ENCODE measurements at places on chromosomes 6 and 20.
A peak's percentile ranks its signal among the peaks of the same experiment; 100 is the strongest.

DNA sequence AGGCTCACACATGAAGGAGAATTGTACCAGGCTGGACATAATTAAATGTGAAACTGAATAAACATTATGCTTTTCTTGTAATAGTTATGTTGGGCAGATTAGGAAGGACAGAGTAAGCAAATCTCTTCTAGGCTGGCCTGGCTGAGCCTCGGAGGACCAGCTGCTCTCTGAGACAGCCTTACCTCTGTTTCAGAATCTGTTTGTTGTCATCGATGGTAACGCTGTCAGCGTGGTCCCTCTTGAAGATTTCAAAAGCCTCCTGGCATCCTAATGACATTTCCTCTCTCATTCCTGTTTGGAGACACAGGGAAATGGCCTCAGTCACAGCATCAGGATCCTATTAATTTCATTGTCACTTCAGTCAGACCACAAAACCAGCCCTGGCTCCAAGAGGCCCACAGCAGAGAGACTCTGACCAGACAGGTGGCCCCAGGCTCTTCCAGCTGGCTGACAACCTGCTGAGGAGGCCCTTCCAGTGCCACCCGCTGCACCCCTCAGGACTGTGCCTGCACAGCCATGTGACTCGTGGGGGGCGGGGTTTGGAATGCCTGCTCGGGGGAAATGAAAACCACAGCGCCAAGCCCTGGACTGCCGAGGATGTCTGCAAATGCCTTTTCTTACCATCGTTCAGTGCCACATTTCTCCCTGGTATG is 108.5 kb upstream of the KCNK16 start:
- no peak for DNase-seq

DNA sequence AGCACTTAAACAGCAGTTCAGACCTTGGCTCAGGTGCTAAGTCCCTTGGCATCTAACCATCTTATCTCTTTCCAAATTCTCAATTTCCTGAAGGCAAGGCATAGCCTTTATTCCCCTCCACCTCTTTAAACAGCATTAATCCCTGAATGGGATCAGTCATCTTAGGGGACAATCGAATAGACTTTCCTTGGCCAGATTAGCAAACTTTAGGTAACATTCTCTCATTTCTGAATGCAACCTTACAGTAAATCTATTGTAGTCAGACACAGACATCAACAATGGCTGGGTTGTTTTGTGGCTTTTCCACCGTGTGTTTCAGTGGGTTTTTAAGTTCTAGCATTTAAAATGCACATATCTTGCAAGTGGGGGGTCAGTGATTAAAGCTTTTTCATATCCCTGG is 56.8 kb downstream of the ATP9A start:
- no peak for DNase-seq

- no peak for DNase-seq
Observed at GRCh38 chr6:33277663-33278391, 904 bp downstream of the B3GALT4 start.

- DNase-seq: no peak
Observed at GRCh38 chr20:22931653-22932608, 103.2 kb upstream of the SSTR4 start.

DNA sequence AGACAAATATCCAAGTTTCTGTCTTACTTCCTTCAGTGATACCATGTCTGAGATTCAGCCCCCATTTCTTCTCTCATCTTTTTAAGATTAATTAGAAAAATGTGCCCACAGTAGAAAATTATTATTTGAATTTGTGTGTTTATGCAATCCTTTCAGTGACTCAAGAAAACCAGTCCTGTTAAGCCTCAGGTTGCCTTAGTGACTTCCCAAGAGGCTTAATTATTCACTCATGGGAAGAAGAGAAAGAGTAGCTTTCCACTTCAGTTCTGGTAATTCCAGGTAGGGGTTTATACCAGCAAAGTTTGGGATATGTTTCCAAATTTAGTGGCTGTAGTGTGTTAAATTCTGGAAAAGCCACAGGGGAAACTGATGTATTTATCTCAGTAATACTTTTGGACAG is 149.1 kb downstream of the RIMS1 start:
- DNase-seq: no peak

DNA sequence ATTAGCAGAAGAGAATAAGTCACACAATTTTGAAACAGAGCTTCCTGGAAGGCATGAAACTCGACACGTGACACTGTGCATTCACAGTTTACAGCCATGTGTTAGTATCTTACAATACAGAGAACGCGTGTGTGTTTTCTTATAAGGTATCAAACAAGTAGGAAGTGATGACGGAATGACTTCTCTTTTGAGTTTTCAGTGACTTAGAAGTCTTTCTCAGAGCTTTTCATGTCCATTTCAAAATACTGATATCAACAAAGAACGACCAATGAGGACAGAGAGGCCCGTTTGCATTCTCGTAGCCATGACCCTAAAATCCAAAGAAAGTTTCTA is 36.6 kb upstream of the DUSP22 start:
- DNase-seq: no peak

DNA sequence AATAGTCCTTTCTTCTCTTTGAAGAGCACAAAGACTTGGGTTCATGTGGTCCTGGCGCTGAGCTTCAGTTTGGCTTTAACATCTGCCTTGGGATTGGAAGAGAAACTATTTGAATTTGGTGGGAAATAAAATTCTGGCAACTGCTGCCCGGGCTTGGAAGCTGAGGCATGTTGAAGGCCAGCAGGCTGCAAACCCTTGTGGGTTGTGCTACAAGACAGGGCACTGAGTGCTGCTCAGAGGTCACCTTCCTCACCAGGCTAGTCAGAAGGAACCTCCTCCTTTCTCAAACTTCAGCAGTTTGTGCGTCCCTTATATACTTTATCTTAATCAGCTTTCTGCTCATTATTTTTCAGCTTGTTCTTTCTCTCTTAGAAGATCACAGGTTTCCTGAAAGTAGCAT is 238.4 kb upstream of the TBX18 start:
- DNase-seq: no peak

- DNase-seq: no peak
Observed at GRCh38 chr20:41168281-41169161, 31.2 kb downstream of the PLCG1 start.

GRCh38 chr20:50909413-50909812 is 21.8 kb downstream of the ADNP start:
- no peak for DNase-seq

- DNase-seq: no peak
Observed at GRCh38 chr6:157769776-157770426, 53.1 kb upstream of the SNX9 start.

DNA sequence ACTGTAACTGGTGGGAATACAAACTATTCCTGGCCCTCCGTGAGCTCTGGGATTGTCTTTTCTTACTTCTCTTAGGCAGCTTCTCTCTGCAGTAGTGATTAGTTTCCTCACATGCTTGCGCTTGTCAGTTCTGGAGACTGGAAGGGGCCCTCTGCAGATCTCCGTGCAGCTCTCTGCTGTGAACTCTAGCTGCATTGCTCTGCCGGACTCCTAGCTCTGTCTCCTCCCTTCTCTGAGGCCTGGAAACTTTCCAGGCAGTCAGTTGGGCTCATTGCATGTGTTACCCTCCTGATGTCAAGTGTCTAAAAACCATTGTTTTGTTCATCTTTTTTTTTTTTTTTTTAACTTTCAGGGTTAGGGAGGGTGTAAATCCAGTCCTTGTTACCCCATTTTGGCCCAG is 102.3 kb downstream of the CTNNBL1 start:
- no peak for DNase-seq

DNA sequence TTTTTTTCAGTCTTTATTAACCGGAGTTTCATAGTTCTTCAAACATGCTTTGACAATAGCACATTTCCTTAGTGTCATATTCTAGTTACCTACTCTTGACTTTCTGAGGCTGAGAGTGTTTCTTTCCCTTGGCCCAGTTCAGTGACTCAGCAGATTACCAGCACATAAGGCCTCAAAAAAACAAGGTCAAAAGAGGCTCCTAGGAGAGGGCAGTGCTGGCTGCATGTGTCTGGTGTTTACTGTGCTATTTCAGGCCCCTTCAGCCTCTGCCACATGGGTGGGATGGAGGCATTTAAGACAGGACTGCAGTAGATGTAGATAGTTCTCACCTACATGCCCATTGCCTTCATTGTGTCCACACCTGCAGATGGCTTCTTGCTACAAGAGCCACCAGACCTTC is 198.2 kb upstream of the SSTR4 start:
- DNase-seq: peak; percentile 59

DNA sequence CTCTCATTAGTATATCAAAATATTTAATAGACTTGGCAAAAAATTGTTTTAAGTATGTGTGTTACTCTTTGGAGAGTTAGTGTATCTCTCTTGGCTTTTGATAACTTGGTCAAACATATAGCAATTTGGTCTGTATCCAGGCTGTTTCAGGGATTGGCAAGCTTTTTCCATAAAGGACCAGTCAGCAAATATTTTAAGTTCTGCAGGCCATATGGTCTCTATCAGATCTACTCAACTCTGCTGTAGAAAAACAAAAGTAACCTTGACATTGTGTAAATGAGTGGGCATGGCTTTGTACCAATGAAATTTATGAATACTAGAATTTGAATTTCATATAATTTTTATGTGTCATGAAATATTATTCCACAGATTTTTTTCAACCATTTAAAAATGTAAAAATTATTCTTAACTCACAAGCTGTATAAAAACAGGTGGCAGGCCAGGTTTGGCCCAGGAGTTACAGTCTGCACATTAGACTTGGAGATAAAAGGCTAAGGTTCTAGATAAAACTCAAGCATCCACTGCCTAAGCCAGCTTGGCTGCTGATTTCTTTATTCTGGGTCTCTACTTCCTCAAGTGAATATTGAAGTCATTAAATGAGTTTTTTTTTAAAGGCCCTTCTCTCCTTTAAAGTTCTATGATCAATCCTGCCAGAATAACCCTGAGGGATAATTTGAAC is 13.7 kb downstream of the GSTA4 start:
- DNase-seq: no peak

DNA sequence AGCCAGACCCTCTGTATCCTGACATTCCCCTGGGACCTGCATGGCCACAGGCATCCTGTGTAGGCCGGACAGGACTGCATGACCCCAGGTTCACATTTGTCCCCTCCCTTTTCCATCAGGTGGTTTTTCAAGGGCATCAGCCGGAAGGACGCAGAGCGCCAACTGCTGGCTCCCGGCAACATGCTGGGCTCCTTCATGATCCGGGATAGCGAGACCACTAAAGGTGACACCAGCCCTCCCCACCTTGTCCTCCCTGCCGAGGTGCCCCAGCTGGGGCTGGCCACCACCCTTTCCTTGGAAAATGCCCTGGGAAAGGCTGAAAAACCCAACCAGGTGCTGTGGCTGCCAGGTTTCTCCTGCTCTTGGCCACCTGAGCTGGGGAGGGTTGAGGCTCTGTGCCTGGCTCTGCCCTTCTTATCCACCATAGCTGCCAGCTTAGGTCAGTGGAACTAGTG is 27.6 kb downstream of the HCK start:
- DNase-seq: no peak

- DNase-seq: no peak
Observed at GRCh38 chr20:40397467-40397866, 291.6 kb downstream of the MAFB start.

DNA sequence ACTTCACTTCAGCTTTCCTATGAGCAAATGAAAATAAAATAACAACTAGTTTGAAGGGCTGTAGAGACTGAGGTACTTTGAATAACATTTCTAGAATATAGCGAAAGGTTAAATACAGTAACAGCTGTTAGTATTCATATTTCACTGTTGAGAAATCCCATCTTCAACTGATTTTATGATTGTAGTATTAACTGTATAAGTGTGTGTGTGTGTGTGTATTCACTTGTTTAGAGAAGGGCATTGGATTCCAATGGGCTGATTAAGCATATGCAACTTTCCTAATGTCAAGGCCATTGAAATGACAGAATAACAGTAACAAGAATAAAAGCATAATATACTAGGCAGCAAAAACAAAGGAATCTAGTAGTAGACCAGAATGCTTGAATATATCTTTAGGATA is 957.5 kb upstream of the EPHA7 start:
- no peak for DNase-seq

DNA sequence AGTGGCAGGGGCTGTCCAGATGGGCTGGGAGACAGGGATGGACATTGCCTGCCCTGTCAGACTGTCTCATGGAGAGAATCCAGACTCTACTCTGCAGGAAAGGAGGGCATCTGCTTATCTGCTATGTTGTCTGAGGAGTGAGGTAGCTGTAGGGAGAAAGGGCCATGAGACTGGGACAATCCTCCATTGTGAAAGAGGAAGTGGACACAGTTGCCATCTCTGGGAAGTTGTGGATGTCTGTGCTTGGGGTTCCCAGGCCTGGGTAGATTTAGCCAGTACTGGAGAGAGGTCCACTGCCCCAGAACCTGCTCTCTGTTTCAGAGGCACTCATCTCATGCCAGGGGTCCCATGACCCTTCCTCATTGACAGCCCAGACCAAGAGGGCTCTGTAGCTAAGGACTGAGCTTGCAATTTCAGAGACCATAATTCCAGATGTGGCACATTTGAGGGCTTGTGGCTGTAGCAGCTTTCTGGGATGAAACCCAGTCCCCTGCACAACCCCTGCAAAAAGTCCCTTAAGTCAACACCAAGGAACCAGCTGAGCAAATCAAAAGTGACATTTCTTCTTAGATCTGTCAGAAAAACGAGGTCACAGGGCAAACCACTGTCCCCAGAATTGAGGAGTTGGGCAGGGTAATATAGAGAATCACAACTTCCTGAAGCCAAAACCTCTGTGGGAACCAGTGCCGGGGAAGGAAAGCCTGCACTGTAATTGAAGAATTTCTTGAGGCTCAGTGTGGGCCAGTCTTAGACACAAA is 4.1 kb upstream of the SIRPG start:
- DNase-seq: no peak

- DNase-seq: peak; percentile 74
Observed at GRCh38 chr20:10637031-10637559, 36.7 kb downstream of the JAG1 start.

- no peak for DNase-seq
Observed at GRCh38 chr20:50271176-50271575, 80.5 kb downstream of the CEBPB start.

- DNase-seq: peak; percentile 81
Observed at GRCh38 chr6:134678436-134678889, 271.4 kb downstream of the ALDH8A1 start.

DNA sequence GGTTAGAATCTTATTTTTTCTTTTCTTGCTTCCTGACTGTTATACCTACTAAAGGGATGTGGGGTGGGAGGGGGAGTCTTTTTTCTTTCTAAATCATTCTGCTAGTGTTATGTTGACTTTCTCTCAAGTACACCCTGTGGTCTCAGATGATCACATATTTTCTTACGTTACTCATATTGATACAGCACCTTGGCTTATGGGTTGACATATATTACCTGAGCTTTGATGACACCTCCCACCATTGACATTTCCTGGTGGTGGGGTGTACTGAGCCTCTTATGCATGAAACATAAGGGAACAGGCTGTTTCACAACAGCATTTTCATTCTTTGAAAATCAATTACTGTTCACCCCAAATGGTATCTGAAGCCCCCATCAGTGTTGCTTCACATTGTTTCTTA is 169.8 kb downstream of the MMS22L start:
- no peak for DNase-seq

Measured in iris pigment epithelial cell (primary cell).